Activated CD4-positive, alpha-beta T cell treated with anti-CD3 and anti-CD28 coated beads for 36 hours (primary cell): ENCODE measurements at places on chromosomes 16 and 17. TPM values are rescaled to one million over a fixed set of nuclear protein-coding genes. Genes with fewer than 3 reads are reported as not detected.

GRCh38 chr16:3047387-3047720, 993 bp downstream of the MMP25 start:
- no peak for DNase-seq

DNA sequence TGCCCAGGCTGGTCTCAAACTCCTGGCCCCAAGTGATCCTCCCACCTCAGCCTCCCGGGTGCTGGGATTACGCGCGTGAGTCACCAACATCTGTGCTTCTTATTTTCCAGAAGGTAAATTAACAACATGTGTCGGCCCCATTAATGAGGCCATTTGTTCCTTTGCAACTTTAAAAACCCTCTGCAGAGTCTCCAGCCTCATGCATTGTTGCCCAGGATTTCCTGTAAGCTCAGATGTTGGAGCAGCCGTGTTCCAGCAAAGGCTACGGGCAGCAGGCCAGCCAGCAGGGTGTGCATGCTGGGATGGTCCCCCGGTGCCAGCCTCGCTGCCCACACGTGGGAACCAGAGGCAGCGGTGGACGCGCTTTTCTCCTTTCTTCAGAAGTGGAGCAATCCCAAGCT, 19.1 kb upstream of the HEXD start:
- no peak for DNase-seq

DNA sequence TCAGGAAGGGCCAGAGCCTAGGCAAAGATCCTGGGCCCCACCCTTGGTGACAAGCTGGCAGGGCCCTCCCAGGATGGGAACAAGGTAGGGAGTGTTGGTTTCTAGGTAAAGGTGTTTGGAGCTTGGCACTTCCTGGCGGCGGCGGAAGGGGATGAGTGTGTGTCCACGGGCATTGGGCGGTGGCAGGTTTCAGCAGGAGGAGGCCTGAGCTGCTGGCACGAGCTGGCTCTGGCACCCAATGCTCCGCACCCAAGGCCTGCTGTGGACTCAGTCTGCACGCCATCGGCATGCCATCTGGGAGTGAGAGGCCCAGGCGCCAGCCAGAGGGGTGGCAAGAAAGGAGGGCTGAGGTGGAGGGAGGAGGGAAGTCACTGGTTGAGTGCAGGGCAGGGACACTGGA, 46.9 kb upstream of the TAC4 start:
- no peak for DNase-seq

DNA sequence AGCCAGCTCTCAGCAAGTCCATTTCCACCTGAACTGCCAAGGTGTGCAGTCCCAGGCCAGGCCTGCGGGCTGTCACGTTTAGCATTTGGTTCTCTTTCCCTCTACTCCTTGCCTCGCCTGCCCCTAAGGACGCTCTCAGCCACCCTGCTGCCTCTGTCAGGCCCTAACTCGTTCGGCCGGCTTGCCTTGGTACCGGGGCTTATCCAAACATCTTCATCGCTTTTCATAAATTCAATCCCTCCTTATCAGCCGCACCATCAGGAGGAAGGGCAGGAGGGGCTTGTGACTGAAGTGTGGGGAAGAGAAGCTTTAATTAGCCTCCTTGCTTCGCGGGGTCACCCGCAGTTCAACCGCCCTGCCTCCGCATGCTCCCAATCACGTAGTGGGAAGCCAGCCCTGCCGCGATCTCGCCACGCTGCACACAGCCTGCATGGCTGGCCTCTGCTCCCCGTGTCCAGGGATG, 231.1 kb downstream of the SOX9 start:
- DNase-seq: no peak

GRCh38 chr16:71645450-71645849, 19.5 kb downstream of the MARVELD3 start:
- DNase-seq: peak; percentile 13

- no peak for DNase-seq
Measured at GRCh38 chr17:81888105-81888987, 3.0 kb downstream of the ALYREF start.

DNA sequence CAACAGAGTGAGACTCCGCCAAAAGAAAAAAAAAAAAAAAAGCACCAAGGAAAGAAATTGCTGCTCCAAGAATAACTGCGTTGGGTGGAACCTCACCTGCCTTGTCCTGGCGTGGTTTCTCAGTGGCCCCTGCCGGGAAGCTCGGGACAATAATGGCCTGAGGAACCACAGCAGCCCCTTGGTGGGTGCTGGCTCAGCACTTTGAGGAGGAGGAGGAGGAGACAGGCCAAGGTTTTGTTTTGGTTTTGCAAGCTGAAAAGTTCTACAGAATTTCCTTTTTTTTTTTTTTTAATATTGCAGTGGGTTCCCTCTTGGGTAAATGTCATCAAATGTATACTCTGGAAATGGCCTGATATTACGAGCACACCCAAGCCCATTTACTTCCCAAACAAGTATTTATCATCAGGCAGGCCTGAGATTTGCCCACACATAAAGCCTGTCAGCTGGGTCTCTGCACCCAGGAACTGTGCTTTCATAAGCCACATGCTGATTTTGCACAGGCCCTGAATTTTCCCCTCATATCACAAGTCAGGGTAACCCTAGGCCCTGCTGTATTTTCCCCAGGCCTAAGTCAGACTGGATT, 78.3 kb downstream of the SOCS1 start:
- DNase-seq: no peak

- no peak for DNase-seq
Measured at GRCh38 chr16:19304750-19305149, 19.2 kb downstream of the CLEC19A start.

- DNase-seq: no peak
Measured at GRCh38 chr16:56849690-56850680, 15.0 kb upstream of the SLC12A3 start.

DNA sequence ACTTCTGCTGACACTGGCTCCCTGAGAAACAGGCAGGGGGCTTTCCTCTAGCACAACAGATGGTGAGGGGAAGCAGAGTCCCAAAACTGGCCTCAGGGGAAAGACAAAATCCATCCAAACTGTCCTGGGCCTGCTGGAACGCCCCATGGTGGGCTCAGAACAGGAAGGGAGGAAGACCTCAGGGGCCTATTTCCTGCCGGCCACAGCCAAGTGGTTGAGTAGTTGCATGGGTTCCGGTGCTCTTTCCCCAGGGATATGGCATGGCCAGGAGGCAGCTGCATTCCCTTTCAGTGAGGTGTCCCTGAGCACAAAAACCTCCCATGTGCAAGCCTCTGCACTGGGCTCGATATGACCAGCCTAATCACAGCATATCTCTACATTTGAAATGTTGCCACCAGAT, 303.0 kb upstream of the IRX5 start:
- DNase-seq: no peak

DNA sequence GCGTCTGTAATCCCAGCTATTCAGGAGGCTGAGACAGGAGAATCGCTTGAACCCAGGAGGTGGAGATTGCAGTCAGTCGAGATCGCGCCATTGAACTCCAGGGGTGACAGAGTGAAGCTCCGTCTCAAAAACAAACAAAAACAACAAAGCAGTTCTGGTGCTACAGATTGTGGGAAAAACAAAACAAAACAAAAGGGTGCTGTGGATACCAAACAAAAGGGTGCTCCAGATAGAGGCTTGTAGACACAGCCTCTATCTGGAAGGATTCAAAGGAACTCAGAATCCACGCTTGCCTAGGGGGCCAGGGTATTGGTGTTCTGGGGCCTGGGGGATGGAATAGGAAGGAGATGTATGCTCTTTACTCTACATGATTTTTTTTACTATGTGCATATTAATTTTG, 2.5 kb downstream of the MYLK3 start:
- no peak for DNase-seq

GRCh38 chr16:15572329-15573001, 70.5 kb downstream of the MARF1 start:
- DNase-seq: peak; percentile 68

DNA sequence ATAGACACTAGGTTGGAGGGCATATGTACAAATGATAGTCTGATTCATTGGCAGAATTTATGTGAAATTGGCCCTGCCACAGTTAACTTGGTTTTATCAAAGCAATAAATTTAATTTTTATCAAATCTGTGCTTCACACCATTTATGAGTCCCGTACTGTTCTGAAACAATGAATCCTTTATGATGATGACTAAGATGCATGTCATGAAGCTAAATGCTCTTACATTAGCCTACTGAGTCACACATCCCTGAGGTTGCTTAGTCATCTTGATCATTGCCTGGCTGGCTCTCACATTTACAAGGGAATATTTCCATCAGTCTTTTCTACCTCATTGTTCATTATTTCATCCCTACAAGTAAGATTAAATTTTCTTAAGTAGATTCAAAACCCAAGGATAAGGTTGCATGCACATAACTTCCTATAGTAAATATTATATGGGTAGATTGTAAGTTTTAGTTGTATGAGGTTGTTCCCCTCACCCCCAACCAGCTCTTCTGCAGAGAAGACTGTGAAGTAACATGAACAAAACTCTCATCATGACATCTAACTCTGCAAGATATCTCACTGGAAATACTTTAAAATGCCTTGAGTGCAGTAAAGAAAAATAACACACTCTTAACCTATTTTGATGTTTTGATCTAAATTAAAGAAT, 170.7 kb downstream of the CYB561 start:
- peak; percentile 51 for DNase-seq

GRCh38 chr16:68475071-68475470, 26.8 kb upstream of the SMPD3 start:
- DNase-seq: no peak

GRCh38 chr17:18974407-18975149, 22.6 kb downstream of the SLC5A10 start:
- DNase-seq: peak; percentile 67

DNA sequence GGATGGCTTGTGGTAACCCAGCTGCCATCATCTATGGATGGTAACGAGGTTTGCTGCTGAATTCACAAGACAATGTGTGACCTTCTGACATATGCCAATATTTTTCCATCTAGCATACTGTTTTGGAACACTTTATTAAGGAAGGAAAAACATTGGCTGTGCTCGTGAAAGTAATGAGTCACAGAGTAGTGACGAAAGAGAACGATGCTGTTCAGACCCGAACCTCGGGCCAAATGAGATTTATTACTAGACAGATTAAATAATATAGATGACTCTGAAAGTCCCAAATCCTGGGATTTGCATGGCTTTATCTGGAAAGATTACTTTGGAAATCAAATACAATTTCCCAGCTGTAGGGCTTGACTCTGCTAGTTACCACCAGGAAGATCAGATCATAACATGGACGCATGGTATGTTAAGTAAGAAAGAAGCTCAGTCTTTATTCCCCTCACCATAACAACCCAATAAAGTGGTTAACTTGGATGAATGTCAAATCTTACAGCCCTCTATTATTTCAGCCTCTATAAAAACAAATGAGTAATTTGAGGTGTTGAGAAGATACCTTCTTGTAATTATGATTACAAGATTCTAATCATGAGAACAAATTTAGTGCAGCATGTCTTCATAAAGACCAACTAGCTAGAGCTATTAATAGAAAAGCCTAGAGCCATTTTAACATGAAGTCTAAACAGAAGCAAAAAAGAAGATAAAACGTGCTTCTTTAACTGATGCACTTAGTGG, 32.6 kb downstream of the ERN1 start:
- no peak for DNase-seq

DNA sequence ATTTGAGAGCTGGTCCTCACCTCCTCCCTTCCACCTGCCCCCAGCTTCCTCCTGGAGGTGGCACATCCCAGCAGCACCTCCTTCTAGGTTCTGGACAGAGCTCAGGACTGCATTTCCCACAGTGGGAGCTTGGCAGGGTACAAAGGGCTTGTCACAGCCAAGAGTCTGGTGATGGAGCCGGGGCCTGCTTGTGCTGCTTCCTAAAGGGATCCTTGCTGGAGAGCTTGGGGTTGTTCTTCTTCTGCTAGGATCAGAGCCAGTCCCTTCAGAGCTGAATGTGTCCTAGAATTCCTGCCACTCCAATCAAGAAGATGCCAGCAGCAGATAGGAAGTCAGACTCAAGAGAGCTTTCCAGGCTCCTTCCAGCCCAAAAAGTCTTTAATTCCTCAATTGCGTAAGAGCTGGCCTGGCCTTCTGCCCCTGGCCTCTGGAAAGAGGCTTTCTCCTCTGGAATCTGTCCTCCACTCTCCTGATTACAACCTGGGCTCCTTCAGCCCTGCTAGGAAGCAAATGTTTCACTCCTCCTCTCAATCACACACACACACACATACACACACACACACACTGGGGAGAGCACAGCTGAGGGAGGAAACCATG, 4.4 kb downstream of the CD300E start:
- DNase-seq: no peak

DNA sequence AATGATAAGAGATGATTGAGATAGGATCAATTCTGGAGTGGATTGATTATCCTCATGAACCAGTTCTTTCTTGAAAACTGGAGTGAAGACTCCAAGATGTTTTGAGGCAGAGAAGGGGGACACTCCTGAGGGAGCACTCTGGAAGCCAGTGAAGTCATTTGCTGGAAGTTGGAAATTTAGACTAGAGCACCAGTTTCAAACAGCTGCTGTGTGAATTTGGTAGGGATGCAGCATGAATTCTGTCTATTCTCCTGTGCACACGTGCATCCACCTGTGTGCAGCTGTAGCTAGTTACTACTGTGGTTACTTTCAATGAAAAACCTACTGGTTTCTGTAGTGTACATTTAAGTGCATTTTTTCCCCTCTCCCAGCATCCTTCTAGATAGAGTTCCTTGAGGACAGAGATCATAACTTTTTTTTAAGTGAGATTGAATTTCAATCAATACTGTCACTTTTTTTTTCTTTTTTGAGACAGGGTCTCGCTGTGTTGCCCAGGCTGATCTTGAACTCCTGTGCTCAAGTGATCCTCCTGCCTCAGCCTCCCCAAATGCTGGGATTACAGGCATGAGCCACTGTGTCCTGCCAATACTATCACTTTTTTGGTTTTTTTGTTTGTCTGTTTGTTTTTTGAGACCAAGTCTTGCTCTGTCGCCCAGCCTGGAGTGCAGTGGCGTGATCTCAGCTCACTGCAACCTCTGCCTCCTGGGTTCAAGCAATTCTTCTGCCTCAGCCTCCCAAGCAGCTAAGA, 65.9 kb downstream of the TUBD1 start:
- DNase-seq: no peak

GRCh38 chr17:82343560-82343959, 10.0 kb upstream of the SECTM1 start:
- DNase-seq: peak; percentile 3

GRCh38 chr16:49775581-49775980, 80.3 kb downstream of the ZNF423 start:
- no peak for DNase-seq

DNA sequence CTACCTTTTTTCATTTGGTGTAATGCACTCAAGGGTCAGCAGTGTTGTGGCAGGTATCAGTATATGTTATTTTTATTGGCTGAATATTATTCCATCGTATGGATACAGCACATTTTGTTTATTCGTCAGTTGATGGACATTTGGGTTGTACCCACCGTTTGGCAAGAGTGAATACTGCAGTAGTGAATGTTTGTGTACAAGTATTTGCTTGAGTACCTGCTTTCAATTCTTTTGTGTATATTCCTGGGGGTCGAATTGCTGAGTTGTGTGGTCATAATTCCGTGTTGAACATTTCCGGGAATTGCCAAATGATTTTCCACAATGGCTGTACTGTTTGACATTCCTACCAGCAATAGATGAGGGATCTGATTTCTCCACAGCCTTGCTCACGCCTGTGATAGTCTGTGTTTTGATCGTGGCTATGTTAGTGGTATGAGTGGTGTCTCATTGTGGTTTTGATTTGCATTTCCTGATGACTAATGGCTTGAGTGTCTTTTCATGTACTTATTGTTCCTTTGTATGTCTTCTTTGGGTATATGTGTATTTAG, 108.4 kb downstream of the OR1D5 start:
- peak; percentile 28 for DNase-seq

Gene CYGB
- not detected for total RNA-seq

Gene LRRC46
- total RNA-seq: 0.46 TPM

Gene NECAB2
- total RNA-seq: not detected

Gene MRPL27
- total RNA-seq: 56.2 TPM

Gene OSGIN1
- total RNA-seq: 1.0 TPM

Gene OTOP2
- not detected for total RNA-seq

Gene AIPL1
- not detected for total RNA-seq

Gene ACE
- 0.26 TPM for total RNA-seq

Gene SULT1A4
- total RNA-seq: 1.8 TPM

Gene DHRS7C
- not detected for total RNA-seq
